Tibial nerve (tissue), 4 donors: ENCODE measurements at places on chromosomes 7 and 10.

DNA sequence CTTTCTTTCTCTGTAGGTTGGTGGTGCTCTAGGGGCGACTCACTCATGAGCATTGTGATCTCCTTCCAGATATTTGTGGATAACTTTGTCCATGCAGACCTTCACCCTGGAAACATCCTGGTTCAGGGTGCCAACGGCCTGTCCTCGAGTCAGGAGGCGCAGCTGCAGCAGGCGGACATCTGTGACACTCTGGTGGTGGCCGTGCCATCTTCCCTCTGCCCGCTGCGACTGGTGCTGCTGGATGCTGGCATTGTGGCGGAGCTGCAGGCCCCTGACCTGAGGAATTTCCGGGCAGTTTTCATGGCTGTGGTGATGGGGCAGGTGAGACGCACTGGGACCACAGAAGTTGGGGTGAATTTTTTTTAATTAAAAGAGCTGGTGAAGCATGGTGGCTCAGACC, 9.6 kb upstream of the NDUFB2 start:
- peaks cover 91% of the 10 kb centered on the region for H3K36me3 ChIP-seq
- H3K27ac ChIP-seq, result no peak overlapping the region
- no peak overlapping the region for H3K4me3 ChIP-seq
- no peaks in the 10 kb centered on the region for H3K4me1 ChIP-seq

DNA sequence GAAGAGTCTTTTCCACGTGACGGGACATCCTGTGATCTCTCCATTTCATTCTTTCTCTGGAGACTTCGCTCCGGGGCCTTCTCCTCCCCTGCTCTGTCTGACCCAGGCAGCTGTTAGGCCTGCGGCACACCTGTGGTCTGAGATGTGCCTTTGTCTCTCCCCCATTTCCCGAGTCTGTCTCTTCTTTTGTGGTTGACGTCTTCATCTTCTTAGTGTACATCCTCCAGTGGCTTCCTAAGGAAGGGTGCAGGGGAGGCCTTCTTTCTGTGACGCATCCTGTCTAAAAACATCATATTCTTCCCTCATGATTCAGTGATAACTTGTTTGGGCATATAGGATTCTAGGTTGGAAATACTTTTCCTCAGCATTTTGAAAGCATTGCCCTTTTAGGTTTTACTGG, 17.2 kb upstream of the ATP6V0E2 start:
- H3K36me3 ChIP-seq, result no peaks in the 10 kb centered on the region
- H3K27me3 ChIP-seq, result no peaks in the 10 kb centered on the region

- no peak overlapping the region for H3K4me3 ChIP-seq
- H3K36me3 ChIP-seq, result no peaks in the 10 kb centered on the region
- no peaks in the 10 kb centered on the region for H3K27me3 ChIP-seq
- no peak overlapping the region for H3K27ac ChIP-seq
- DNase-seq, result no peak
- H3K4me1 ChIP-seq, result no peaks in the 10 kb centered on the region
Measured at GRCh38 chr10:18955061-18955460, 93.5 kb upstream of the MALRD1 start.

DNA sequence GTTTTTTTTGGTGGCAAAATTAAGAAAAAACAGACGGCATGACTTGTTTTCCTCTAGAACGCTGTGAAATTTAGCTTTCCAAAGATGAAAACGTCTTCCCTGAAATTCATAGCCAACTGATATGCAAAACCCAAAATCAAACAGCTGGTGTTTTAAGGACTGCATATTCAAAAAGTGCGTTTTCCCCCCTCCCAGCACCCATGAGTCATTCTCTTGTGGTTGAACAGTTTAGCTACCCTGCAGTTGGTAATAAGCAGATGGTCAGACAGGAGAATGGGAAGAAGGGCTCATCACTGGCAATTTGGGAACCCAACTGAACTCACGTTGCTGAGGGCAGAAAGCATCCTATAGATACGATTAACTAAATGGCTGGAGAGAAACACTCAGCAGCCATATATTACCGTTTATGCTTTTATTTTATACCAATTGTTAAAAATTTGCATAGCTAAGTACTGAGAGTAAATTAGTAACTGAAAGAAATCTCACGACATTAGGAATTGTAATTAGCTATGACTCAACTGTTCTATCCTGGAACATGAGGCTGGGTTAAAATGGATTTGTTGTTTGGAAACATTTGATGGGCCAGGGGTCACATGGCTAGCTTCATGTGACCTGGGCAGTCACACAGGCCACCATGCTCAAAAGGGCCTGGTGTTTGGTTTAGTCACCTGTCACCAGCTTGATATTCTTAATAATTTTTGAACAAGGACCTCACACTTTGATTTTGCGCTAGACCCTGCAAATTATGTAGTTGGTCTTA, 343.1 kb downstream of the PHTF2 start:
- H3K27me3 ChIP-seq, result no peaks in the 10 kb centered on the region
- peaks cover 10% of the 10 kb centered on the region for H3K4me1 ChIP-seq
- H3K4me3 ChIP-seq, result no peak overlapping the region

DNA sequence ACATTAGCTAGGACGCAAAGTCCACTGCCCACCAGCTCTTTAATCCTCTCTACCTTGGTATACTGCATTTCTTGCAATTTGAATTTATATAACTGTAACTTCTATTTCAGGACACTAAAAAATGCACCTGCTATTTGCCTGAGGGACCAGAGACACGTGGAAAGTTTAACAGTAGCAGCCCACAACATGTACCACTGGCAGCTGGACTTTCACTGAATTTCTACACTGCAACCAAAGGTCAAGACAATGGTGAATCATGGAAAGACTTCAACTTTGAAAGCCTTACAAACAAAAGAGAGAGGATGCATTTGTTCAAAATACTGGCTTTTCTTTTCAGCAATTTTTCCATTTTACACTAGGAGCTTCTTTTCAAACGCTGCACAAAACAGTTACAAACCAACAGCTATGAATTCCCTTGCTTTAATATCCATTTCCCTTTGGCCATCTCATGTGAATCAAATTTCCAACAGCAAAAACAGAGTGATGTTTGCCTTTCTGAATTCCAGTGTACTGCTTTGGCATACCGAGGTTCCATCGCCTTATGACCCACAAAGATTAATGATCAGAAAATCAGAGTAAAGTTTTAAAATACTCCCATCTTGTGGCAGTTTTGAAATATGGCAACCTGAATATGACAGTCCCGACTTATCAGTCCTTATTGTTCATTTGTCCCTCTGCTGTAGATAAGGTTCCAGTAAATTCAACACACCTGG, 29.9 kb upstream of the HNRNPH3 start:
- no peaks in the 10 kb centered on the region for H3K36me3 ChIP-seq
- DNase-seq, result no peak
- H3K4me3 ChIP-seq, result no peak overlapping the region
- no peaks in the 10 kb centered on the region for H3K4me1 ChIP-seq
- no peak overlapping the region for H3K27ac ChIP-seq
- no peaks in the 10 kb centered on the region for H3K27me3 ChIP-seq

DNA sequence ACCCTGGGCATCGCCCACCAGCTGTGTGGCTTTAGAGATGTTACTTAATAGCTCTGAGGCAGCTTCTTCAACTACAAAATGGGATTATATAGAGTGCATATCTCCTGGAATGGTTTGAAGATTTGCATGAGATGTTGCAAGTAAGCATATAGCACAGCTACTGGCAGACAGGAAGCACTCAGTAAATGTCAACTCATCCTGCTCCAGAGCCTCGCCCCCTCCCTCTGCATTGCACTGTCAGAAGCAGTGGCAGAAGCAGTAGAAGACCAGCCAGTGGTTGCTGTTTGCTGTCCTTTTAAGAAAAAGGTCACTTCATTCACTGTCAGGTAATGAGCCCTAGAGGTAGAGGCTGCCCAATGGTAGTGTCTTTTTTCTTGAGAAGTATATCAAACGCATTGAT, 180.0 kb upstream of the GHITM start:
- no peak overlapping the region for H3K4me3 ChIP-seq
- no peak for DNase-seq
- no peaks in the 10 kb centered on the region for H3K36me3 ChIP-seq
- no peaks in the 10 kb centered on the region for H3K27me3 ChIP-seq
- H3K27ac ChIP-seq, result no peak overlapping the region
- H3K4me1 ChIP-seq, result no peaks in the 10 kb centered on the region

GRCh38 chr10:97468162-97468561, 22.2 kb downstream of the ZDHHC16 start:
- no peaks in the 10 kb centered on the region for H3K27me3 ChIP-seq
- no peaks in the 10 kb centered on the region for H3K4me1 ChIP-seq
- H3K36me3 ChIP-seq, result peaks cover 15% of the 10 kb centered on the region
- H3K27ac ChIP-seq, result no peak overlapping the region

DNA sequence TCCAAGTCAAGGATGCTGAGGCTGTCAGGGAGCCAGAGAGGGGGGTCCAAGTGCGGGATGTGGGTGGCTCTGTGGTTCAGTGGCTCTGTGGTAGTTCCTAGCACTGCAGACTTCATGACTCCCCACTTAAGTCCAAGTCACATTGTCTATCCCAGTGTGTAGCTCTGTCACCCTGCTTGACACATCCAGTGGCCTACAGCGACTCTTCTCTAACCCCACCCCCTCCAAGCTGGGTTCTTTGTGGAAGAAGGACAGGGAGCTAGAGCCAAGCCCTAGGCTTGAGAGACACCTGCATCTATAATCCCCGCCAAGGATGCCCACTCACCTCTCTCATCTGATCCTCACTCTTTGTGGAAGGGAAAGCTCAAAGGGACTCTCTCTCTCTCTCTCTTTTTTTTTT, 57.6 kb downstream of the ADCYAP1R1 start:
- no peaks in the 10 kb centered on the region for H3K27me3 ChIP-seq
- no peak overlapping the region for H3K4me3 ChIP-seq
- H3K27ac ChIP-seq, result no peak overlapping the region
- H3K36me3 ChIP-seq, result no peaks in the 10 kb centered on the region
- H3K4me1 ChIP-seq, result no peaks in the 10 kb centered on the region

DNA sequence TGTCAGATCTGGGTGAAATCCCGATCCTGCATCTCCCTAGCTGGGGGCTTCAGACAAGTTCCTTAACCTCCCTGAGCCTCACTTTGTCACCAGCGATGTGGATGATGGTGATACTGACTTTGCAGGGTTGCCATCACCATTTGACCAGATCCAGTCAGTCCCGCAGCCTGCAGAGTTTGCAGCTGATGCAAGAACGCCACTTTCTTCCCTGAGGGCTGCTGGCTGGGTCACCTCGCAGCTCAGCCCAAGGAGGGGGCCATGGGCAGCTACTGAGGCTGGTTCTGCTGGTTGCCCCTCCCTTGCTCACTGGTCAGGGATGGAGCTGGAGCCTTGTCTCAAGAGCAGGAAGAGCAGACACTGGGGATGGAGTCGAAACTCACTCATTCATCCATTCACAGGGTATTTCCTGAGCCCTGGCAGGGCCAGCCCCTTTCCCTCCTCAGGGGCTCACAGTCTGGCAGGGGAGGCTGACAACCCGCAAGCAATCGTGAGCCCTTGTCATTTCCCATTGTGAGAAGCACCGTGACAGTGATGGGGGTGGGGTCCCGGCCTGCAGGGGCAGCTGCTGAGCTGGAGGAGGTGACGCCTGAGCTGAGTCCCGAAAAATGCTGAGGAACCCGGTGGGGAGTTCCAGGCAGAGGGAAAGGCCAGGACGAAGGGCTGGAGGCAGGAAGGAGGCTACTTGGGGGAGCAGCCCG, 111.1 kb upstream of the TCF7L2 start:
- H3K36me3 ChIP-seq, result no peaks in the 10 kb centered on the region
- no peak for DNase-seq
- H3K27me3 ChIP-seq, result no peaks in the 10 kb centered on the region

DNA sequence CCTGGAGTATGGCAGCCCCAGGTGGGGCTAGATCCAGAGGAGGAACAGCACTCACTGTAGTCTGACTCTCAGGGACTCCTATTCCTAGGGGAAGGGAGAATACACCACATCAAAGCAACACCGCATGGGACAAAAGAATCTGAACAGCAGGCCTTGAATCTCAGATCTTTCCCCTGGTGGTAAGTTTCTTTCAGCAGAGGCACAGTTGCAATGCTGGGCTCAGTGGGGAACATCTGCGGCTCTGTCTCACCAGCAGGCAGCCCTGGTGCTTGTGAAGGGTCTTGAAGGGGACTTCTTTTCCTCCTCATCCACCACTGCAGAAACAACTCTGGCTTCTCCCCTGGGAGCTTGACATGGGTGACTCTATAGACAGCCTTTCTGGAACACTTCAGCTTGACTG, 111.2 kb upstream of the ARHGAP21 start:
- no peak overlapping the region for H3K4me3 ChIP-seq
- no peaks in the 10 kb centered on the region for H3K27me3 ChIP-seq
- H3K4me1 ChIP-seq, result no peaks in the 10 kb centered on the region
- no peaks in the 10 kb centered on the region for H3K36me3 ChIP-seq

- no peaks in the 10 kb centered on the region for H3K36me3 ChIP-seq
- no peaks in the 10 kb centered on the region for H3K27me3 ChIP-seq
- peaks cover 26% of the 10 kb centered on the region for H3K4me1 ChIP-seq
Measured at GRCh38 chr7:158015403-158016179, 572.0 kb downstream of the PTPRN2 start.

GRCh38 chr7:98488167-98488566, 87.3 kb upstream of the BAIAP2L1 start:
- H3K27me3 ChIP-seq, result no peaks in the 10 kb centered on the region
- H3K4me3 ChIP-seq, result no peak overlapping the region
- no peaks in the 10 kb centered on the region for H3K4me1 ChIP-seq
- H3K36me3 ChIP-seq, result no peaks in the 10 kb centered on the region
